ENCODE measurements at places on chromosomes 7 and 10.

DNA sequence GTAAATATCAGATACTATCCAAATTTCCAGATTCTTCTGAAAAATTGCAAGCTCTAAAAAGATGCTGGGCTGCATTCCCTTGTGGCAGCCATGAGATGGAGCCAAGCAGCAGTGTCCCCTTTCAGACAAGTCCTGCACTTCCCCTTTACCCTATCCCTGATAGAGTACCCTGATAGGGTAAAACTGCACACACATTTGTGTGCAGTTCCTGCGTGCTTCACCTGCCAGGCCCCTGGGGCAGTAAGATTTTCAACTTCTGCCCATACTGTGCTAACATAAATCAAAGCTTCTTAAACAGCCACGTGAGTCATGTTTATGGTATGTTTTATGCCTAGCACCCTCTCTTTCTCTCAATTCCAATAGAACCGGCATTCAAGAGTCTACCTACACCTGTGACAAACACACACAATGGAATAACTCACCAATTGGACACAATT lies 52.2 kb downstream of the IFIT5 start:
- no peak for DNase-seq

DNA sequence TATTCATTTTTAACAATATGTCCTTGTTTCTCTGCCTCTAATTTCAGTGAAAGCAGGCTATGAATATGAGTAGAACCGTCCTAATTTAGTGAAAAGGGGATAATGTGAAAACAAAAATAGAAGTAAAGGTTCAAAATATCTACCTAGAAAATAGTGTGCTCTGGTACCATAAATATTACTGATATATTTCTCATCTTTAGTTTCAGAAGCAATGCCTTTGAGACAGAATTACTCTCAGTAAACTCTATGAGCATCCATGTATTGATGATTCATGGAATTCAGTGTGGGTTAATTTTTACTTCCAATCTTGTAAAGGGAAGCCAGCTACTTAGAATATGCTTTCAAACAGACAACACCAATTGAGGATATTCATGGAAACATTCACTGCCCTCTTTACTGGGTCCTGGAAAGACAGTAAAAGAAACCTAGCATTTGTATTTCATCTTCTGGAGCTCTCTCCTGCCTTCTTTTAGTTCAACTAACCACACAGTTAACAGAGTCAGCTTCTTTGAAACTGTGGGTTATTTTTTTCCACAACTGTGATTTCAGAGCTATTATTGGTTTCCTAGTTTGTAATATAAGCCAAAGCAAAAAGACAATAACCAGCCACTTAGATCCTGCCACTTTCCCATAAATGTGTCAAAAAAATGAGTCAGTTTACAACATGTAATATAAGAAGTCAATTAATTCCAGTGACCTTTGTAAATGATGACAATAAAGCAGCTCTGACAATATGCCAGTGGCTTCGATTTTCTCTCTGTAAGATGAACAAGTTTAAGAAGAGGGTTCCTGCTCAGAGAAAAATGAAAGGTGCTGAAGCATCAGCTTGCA lies 1.7 kb downstream of the LRRN3 start:
- no peak for DNase-seq

DNA sequence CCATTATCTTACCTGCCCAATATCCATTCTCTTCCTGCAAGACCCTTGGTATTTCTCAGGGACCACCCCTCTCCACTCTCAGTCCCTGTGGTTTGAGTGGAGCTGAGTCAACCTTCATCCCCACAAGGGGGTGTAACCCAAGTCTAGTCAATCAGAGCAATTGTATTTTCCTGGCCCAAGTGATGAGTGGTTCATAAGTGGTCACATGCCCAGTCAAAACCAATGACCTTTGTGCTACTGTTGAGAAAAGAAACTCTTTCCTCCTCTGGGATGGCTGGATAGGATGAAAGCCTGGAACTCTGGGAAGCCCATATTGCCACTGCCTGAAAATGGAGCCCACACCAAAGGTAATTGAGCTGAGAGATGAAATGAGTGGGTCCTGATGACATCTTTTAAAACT lies 93.6 kb downstream of the SNX10 start:
- no peak for DNase-seq

DNA sequence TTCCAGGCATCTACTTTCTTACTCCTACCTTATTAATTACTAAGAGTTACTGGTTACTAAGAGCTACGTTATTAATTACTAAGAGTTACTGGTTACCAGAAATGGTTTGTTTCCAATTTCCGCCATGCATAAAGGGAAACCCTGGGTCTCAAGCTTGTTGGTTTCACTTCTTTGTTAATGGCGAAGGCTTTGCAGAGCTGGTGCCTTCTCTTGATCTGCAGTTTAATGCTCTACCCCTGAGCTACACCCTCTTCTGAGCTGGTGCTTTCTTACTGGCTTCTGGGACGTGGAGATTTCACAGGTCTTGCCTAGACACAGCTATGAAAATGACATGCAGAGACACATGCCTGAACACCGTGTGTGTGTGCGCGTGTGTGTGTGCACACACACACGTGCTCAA lies 560 bp downstream of the CPA4 start:
- DNase-seq, result no peak

DNA sequence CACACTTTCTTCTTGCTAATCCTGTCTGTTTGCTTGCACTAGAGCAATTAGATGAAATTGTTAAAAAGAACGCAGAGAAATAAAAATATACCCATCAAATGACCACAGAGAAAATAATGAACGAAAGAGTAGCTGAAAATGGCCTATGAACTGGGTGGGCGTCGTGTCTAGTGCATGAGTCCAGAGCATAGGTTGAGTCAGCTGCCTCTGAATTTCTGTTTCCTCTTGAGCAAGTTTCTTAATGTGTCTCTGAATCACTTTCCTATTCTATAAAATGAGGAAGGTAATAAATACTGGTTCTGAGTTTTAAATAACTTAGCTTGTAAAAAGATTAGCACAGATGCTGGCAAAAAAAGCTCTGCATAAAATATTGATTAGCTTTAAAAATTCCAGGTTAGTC lies 75.0 kb downstream of the POM121L12 start:
- DNase-seq, result no peak

DNA sequence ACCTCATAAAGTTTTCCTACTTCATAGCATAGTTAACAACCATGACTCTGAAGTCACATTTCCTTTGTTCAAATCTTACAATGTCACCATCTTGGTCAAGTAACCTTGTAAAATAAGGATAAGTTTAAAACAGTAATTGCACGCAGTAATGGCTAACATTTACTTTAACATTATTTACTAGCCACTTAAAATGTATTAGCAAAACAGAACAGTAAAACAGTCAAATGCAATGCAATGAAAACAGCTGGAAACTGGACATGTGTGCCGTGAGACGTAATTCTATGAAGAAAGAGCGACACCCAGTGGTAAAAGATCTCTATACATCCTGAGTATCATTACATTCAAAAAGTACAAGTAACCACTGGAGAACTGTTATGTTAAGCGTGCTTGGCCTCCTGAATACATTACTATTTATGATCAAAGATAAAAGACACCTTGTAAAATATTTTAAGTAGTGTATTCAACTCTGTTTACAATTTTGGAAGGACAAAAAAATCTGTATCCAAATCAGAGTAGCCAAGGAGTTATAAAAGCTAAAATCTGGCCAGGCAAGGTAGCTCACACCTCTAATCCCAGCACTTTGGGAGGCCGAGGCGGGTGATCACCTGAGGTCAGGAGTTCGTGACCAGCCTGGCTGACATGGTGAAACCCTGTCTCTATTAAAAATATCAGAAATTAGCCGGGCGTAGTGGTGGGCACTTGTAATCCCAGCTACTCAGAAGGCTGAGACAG lies 27.2 kb downstream of the ATE1 start:
- peak; percentile 79 for DNase-seq

- no peak for DNase-seq
Measured at GRCh38 chr10:80528185-80528700, 9.5 kb upstream of the SH2D4B start.

DNA sequence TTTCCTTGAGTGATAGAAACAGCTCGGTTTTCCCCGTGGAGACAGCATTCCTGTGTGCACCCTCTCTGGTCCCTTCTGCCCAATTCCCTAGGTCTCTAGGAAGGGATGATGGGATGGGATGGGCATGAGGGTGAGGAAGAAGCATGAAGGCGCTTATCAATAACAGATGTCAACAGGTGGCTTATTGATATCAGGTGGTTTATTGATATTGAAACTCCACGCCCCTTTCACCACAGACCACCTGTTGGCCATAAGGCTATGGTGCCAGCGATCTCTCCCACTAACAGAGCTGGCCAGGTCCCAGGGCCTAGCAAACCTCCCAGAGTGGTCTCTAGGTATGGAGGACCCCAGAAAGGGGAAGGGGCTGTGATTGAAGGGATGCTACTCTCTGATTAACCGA lies 7.9 kb downstream of the MOSPD3 start:
- DNase-seq, result no peak

DNA sequence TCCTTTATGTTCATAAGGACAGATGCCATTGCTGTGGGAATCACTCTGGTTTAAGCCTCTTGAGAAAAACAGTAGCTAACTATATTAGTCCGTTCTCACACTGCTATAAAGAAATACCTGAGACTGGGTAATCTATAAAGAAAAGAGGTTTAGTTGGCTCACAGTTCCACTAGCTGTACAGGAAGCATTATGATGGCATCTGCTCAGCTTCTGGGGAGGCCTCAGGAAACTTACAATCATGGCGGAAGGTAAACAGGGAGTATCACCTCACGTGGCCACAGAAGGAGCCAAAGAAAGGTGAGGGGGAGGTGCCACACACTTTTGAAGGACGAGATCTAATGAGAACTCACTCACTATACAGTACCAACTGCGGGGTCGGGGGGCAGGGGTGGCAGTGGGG lies 2.9 kb upstream of the CAV2 start:
- no peak for DNase-seq

DNA sequence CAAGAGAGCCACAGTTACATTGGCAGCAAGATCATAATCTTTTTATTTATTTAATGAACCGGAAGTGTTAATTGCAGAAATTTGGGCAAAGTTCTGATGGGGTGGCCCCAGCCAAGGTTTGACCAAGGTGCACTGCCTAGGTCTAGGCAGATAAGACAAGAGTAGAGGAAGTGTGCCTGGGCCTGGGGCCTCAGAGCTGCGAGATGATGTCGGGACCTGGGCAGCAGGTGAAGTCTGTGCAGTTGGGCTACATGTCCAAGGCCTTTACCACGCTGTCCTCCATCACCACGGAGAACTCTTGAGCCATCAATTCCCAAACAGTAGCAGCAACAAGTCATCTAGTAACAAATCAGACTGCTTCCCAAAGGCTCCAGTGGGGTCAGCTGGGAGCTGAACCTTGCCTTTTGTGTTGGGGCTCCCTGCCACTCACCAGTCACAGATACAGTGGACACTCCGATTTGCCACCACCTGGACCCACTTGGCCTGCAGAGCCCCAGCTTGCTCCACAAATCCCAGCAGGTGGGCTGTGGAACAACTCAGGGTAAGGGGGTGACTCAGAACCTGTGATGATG lies 52.5 kb upstream of the COMTD1 start:
- no peak for DNase-seq

DNA sequence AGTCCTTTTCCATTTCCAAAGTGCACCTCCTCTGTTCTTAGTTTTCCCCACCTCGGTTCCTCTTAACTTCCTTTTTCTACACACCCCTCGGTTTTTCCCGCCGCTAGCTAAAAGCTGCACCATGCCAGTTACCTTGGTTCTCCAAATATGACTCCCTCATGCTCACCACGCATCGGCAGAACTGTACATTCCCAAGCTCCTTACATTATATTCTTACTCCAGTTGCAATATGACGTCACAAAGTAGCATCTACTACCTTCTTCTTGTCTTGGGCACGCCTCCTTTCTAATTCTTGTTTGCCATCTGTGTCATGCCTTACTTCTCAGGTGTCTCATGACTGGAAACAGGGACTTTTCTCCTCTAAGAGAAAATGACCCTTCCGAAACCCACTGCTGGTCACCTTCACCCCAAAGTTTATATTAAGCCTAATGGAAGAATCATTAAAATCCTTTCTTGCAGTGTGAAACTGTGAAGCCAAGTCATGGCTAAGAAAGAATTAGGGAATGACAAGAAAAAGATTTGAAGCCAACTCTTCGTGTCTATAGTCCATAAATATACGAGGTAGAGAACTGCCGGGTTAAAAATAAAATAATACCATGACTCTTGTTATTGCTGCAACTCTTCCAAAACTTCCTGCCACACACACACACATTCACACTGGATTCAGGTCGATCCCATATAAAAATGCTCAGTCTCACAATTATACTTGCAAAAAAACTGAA lies 1.7 kb downstream of the ESYT2 start:
- DNase-seq, result no peak

DNA sequence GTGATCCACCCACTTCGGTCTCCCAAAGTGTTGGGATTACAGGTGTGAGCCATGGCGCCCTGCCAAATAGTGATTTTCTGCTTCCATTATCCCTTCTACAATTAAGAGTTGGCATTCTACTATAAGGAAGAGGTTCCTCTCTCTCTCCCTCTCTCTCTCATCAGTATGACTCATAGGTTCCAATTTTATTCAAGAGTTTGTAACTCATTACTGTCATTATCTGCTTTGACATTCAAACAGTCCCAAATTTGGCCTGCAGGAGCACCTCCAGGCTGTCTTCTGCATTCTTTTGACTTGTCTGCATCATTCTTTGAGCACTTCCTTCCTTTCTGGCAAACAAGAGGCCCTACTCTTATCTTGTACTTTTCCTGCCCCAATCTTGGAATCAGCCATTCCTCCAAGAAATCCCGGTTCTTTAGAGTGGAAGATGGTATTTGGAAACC lies 33.2 kb upstream of the CALU start:
- DNase-seq, result no peak

DNA sequence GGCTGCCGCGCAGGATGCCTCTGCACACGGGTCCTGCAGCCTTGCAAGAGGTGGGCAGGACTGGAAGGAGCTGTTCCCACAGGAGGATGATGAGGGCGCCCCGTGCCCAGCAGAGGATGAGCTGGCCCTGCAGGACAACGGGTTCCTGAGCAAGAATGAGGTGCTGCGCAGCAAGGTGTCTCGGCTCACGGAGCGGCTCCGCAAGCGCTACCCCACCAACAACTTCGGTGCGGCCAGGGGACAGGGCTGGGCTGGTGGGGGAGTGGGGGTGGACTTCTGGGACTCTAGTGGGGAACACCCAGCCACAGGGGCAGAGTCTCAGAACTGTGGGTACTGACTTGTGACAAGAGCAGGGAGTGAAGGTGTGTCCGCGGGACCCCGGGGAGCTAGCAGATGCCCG lies 16.0 kb downstream of the ZFYVE27 start:
- no peak for DNase-seq

- DNase-seq, result no peak
Measured at GRCh38 chr7:36733411-36733810, 9.1 kb upstream of the AOAH start.
